ENCODE measurements at places on chromosomes 12 and 14.

DNA sequence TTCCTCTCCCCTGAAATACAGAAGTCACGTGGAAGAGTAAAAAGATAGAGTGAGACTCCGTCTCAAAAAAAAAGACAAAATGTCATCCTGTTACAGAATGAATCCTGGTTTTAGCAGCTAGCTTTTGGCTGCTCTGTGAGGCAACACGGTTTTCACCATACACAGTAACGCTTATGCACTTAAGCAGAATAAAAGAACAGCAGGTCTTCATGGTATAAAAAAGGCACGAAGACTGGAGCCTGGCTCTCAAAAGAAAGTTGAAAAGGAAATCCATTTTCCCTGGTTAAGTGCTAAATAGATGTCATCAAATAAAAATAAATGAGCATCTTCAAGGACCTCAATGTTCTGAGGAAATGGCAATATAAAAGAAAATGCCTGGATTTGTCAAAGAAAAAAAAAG is 444.1 kb downstream of the IPO8 start:
- no peak for DNase-seq

DNA sequence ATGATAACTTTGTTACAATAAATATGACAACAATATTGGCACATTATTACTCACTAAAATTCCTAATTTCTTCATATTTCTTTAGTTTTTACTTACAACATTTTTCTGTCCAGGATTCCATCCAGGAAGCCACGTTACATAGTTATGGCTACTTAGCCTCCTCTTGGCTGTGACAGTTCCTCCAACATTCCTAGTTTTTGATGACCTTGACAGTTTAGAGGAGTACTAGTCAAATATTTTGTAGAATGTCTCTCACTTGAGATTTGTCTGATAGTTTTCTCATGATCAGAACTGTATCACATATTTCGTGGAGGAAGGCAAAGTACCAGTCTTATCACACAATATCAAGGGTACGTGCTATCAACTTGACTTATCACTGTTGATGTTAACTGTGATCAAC is 29.8 kb upstream of the LIN7A start:
- no peak for DNase-seq

DNA sequence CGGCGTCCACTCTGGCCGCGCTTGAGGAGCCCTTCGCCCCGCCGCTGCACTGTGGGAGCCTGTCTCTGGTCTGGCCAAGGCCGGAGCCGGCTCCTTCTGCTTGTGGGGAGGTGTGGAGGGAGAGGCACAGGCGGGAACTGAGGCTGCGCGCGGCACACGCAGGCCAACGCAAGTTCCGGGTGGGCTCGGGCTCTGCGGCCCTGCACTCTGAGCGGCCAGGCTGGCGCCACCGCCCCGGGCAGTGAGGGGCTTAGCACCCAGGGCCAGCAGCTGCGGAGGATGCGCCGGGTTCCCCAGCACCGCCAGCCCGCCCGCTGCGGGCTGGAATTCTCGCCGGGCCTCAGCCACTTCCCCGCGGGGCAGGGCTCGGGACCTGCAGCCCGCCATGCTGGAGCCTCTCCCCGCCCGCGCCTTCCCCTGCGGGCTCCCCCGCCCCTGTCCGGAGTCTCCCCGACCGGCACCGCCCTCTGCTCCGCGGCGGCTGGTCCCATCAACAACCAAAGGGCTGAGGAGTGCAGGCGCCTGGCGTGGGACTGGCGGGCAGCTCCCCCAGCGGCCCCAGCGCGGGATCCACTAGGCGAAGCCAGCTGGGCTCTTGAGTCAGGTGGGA is 921.2 kb upstream of the FOXG1 start:
- DNase-seq = no peak

GRCh38 chr12:116026768-116027550 is 250.5 kb downstream of the MED13L start:
- no peak for DNase-seq

- DNase-seq = no peak
Observed at GRCh38 chr14:34628681-34629135, 1.2 kb downstream of the SNX6 start.

DNA sequence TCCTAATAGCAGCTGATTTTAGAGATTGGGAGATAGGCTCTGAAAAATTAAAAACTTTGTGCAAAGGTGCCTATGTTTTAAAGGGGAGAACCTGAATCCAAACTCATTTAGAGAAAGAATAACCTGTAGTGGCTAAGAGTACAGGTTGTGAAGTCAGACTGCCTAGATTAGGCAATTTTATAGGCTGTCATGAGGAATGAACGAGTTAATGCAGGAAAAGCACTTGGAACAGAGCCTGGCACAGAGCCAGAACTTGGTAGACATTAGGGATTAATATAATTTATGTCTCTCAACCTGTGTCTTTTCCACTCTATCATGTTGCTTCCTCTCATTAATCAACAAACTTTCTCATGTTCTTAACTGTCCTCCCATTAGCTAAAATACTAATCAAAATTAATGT is 98.1 kb downstream of the WIF1 start:
- no peak for DNase-seq

DNA sequence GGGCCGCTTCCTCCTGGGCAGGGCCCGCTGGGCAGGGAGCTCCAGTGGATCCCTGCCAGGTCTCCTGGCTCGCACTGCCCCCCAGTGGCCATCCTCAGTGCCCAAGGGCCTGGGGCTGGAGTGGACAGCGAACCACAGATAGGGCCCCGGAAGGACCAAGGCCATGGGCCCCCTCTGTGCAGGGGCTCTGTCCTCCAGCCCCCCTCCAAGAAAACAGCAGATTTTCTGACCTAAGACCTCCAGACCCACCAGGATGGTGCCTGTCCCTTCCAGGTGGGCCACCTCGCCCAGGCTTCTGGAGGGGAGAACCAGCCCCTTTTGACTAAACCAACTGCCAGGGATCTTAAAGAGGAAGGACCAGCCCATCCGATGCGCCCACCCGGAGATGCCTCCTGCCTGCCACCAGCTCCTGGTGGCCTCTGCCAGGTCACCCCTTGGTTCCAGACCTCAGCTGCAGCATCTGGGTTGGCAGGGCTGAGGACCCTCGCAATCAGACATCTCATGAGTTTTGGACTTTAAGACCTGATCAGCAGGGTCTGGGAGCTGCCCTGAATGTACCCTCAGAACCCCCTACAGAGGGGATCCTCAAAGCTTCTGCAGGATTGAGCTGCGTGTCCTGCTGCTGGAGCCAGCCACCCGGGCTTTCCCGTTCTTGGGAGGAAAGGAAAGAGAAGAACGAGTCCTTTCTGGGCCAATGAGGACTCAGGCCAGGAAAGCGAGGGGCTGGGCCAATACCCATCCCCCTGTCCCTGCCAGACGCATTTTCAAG is 325.8 kb upstream of the DIO3 start:
- no peak for DNase-seq

DNA sequence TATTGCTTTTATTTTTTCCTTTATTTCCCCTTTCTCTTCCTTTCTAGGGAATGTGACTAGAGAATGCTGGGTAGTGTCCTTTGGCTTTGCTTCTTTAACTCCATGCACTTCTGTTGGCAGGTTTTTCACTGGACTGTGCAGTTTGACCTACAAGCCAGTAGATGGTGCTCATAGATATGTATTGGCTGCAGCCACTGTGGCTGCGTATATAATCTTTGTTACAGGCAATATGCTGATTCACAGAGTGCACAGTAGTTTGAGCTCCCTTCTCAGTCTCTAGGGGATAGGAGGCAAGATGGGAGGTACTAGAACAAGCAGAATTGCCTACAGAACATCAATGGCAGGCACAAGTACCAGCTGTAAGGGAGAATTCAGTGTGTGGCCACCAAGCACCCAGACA is 503.5 kb downstream of the LRFN5 start:
- DNase-seq = no peak

- DNase-seq = peak; percentile 5
Observed at GRCh38 chr12:68175557-68176061, 16.1 kb upstream of the IFNG start.

DNA sequence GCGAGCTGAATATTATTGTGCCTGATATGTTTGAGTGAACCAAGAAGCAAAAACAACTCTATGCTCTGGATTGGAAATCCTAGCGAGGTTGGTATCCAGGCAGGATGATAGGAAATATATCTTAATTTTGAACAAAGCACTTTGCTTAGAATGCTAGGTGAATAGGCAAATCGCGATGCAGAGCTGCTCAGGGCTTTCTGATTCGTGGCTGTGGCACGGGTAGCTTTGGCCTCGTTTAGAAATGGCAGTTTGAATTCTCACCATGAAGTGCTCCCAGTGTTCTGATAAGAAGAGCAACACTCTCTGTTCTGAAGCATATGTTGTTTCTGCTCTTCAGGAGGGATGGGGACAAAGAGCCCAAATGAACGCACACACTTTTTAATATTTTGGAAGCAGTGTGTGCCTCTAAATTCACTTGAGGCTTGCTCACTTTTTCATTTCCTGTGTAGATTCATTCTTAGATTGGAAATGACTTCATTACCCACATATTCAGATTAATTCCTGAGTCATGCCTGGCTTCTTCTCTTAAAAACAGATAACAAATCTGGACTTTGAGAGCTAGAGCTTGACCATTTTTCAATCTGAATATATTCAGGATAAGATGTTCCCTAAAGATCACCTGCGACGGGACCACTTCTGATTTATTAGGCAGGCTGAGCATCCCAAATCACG is 200.9 kb downstream of the RPAP3 start:
- no peak for DNase-seq

DNA sequence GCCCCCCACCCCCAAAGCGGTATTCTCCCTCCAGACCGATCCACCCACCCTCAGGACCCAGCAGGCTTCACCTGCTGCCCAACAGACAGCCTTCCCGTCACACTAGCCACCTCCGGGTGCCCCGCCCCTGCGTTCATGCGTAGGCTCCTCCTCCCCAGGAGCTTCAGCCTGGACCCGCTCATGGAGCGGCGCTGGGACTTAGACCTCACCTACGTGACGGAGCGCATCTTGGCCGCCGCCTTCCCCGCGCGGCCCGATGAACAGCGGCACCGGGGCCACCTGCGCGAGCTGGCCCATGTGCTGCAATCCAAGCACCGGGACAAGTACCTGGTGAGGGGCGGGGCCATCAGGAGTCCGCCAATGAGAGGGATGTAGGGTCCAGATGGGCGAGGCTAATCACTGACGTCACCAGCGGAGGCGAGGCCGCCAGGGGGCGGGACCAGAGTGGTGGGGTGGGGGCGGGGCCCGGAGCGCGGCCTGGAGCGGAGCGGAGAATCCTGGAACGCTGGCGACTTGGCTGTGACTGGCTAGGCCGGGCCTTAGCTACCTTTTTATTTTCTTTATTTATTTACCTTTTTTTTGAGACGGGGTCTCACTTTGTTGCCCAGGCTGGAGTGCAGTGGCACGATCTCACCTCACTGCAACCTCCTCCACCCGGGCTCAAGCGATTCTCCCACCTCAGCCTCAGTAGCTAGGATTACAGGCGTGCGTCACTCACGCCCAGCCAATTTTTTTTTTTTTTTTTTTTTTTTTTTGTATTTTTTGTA is 4.4 kb downstream of the TNS2 start:
- peak; percentile 97 for DNase-seq

DNA sequence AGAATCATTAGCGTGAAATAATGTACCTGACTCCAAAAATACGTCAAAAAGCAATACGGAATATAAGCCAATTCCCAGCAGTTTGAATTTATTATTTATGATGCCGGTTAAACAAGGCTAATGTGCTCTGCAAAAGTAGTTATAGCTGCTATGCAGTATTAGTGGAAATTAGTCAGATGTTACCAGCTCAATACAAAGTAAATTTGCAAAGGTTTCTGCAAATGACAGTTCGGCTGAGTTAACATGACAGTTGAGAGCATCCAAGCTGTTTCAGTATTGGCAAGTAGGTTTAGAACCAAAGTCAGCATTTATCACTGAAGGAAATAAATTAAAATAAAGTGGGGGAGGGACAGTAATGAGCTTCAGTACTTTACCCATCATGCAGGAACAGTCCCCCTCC is 1665.8 kb upstream of the FLRT2 start:
- DNase-seq = no peak

DNA sequence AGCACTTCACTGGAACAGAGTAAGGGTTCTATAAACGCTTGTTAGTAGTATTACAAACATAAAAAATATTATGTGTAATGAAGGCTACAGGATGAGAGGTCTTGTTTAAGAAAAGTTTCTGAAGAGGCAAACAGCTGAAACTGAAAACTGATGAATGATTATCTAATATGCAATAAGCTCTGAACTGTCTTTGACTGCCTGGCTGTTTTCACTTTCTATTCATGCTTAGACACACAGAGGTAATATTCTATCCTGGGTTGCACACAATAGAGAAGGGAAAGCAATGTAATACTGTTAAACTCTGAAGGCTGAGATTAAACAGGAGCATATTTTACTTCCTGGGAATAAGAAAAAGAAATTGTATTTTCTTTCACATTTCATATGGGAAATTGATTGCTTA is 251.3 kb downstream of the ALX1 start:
- DNase-seq = no peak

DNA sequence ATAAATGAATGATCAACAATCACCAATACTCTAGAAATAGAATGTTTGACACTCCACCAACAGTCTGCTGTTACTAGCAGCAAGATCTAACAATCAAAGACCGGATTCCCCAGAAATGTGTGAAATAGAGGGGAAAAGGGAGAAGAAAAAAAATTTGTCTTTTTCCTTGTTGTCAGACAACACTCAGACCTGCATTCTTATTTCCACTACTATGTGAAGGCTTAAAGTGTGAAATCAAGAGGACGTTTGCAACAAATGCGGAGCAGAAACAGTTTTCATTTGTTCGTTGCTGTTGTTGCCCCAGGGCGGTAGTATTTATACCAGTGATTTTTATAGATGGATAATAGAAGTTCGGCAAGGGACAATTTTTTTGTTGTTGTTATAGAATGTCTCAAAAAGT is 9.2 kb downstream of the NKX2-1 start:
- no peak for DNase-seq
